ENCODE measurements at places on chromosomes 1 and 21.

- peak; percentile 84 for DNase-seq
Measured at GRCh38 chr1:116289193-116289592, 83.9 kb upstream of the ATP1A1 start.

GRCh38 chr1:55284856-55285255 lies 69.7 kb upstream of the USP24 start:
- peak; percentile 67 for DNase-seq

DNA sequence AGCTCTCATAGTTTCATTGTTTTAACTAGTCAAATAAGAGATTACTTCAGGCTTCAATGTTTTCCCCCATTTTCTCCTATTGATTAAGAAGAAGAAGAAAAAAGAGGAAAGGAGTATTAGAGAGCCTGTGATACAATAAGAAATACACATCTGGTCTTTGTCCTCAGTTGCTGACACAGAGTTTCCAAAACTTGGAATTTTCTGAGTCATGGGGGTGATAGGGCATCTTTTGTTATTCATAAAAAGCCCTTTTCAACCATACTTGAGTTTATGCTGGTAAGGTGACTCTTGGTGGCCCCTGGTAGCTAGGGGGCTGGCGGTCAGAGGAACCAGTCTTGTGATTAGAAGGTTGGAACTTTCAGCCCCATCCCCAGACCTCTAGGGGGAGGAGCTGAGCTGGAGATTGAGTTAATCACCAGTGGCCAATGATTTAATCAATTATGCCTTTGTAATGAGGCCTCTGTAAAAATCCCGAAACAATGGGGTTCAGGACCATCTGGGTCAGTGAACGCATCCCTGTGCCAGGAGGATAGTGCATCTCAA lies 28.9 kb upstream of the KLF18 start:
- peak; percentile 14 for DNase-seq

GRCh38 chr1:7868070-7868780 lies 15.4 kb upstream of the UTS2 start:
- DNase-seq, result no peak

- DNase-seq, result peak; percentile 99
Measured at GRCh38 chr1:172970186-172970585, 80.6 kb downstream of the TNFSF18 start.

DNA sequence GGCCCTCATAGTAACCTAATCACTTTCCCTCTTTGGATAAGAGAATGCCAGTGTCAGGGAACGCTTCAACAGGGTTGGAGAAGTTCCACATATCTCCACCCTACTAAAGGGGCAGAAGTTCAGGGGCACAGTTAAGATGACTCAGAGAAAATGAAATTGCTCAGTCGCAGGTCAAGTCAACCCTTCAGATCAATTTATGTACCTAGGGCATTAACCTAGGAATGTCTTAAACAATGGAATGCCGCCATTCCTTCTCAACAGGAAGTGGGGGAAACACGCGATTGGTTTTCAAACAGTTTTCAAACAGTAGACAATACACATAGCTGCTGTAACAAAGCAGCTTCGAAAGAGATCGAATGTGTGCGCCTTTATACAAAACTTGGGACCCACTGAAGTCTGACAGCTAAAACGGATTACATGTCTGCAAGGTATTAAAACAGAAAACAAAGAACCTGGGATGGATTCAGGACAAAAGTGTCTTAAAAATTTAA lies 897 bp downstream of the SLC25A24 start:
- DNase-seq, result peak; percentile 70

DNA sequence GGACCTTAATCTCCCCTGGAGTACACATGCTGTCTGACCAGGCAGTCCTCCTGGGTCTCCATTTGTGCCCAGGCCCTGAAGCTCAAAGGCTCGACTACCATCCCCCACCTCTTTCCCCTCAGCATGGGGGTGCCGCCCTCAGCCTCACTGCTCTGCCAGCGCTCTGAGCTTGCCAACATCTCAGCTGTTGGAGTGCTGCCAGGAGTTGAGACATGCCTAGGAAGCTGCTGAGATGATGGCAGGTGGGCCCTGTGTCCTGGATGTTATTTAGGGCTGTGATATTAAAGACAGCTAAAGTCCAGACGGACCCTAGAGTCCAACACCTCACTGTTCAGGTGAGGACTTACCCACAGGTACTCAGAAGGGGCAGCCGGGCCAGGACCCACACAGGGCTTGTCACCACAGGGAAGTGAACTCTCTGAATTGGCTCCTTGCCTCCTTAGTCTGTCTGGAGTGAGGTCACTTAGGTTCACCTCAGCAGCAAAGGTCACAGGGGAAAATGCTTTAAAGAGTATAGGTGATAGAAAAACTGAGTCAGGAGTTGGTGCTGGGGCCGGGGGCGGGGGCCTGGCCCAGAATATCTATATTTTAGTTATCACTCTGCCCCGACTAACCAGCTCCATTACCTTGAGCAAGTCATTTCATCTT lies 19.7 kb upstream of the KCNC4 start:
- DNase-seq, result no peak

GRCh38 chr1:94531664-94532063 lies 9.9 kb downstream of the F3 start:
- no peak for DNase-seq

DNA sequence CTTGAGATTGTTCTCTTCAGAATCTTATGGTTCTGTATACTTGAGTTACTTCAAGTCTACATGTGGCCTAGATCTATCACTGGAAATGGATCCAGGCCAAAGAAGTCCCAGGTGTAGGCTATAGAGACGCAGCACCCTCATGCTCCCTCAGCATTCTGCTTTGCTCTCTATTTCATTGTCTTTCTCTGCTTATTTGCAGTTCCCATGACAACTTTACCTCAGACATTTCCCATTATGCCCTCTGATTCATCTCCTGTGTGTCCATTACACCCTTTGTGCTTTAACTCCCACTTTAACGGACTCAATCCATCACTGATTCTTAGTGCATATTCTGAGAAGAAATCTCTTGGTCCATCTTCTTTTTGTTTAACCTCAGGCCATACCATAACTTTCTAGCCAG lies 236.9 kb upstream of the NRIP1 start:
- peak; percentile 24 for DNase-seq

DNA sequence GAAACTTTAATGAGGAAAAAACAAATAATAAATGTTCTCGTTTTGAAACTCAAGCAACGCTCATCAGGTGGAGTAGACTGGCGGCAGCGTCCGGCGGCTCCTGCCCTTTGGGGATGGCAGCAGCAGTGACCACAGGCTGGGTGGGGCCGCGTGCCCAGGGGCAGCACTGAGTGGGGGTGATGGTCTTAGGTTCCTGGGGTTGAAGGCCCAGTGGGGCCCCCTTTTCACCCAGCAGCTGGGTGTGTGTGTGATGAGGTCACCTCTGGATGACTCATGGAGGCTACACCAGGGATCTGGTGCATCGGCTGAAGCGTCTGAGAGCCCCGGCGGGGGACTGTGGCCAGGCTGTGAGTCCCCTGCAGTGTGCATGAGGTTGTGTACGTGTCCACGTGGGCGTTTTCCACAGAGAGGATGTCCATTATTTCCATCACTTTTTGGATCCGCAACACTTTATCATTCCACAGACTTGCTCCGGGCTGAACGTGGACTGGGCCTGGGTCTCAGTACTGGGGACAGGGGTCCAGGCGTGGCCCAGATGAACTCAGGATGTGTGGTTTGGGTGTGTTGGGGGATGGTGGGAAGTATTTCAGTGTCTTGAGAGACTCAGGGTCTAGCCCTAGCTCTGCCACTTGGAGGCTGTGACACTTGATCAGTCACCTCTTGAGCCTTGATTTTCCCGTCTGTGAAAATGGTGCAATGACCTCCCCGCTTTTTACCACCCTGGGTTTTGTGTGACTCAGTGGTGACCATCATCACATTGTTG lies 25.6 kb downstream of the LDLRAP1 start:
- DNase-seq, result peak; percentile 87

DNA sequence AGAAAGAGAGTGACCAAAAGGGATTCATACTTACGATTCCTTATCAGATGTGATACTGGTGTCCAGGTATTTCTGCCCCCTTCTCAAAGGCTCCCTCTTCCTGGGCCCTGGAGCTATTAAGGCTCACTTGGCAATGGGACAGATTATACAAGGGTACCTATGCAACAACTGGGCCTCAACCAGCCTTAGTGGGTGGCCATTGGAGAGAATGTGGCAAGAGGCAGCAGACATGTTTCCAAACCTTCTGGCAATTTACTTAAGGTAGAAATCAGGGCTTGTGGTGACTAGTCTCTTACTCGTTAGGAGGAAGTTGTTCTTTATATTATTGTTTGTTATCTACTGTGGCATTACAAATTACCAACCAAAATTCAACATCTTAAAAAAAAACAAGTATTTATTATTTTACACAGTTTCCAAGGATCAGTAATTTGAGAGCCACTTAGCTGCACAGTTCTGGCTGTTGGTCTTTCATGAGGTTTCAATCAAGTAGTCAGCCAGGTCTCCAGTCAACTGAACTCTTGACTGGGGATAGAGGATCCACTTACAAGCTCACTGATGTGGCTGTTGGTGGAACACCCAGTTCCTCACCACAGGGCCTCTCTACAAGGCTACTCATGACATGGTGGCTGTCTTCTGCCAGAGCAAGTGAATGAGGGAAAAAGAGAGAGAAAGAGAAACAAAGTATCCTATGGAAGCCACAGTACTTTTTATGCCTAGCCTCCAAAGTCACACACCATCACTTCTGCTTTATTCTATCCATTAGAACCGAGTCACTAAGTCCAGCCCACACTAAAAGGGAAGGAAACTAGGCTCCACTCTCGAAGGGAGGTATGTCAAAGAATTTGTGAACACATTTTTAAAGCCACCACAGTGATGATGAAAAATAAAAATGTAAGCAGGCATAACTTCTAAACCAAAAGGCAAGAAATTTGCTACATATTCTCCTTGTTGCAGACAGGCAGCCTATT lies 10.7 kb downstream of the ZNF648 start:
- DNase-seq, result no peak

- DNase-seq, result no peak
Measured at GRCh38 chr1:23548704-23549143, 10.6 kb downstream of the ID3 start.

- no peak for DNase-seq
Measured at GRCh38 chr1:22239378-22239777, 96.5 kb upstream of the WNT4 start.

- no peak for DNase-seq
Measured at GRCh38 chr1:215022741-215023141, 59.8 kb upstream of the KCNK2 start.

DNA sequence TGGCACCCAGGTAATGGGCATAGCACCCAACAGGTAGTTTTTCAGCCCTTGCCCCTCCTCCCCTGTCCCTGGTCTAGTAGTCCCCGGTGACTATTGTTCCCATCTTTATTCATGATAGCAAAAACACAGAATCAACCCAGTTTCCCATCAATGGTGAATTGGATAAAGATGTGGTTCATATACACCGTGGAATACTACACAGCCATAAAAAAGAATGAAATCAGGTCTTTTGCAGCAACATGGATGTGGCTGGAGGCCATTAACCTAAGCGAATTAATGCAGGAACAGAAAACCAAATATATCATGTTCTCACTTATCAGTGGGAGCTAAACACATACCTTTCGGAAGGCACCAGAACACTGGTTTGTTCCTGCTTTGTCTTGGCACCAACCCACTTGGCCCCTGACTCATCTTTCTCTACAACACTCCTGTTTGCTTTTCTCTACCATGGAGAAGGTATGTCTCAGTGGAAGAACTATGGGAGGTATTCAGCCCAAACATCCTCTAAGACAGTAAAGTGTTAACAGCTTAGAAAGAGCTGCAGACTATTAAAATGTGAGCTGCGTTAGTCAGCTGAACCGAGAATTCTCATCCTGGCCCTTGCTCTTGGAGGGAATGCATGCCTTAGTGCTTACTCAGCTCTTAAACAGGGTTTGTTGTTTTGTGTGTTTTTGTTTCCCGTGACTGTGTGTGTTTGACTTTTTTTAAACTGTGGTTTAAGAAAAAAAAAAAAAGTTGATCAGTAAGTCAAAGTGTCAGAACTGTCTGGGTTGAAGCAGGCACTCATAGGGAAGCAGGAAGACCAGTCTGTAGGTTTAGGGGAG lies 203.0 kb downstream of the TOMM20 start:
- peak; percentile 96 for DNase-seq

- no peak for DNase-seq
Measured at GRCh38 chr1:242242983-242243382, 244.1 kb upstream of the MAP1LC3C start.

DNA sequence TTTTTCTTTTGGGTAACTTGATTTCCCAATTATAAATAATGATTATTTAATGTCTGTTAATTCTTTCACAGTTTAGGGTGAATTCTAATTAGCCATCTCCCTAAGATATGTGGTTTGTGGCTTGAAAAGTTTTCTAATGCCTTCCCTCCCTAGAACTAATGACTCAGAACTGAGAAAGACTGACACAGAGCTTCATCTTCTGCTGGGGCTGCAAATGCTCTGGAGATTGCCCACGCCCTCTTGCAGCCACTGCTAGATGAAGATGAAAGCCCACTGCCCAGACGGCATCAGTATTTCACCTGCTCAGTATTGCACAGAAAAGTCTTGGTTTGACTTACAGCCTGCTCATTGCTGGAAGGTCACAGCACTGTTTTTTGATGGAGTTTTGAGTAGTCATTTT lies 101.5 kb downstream of the ST6GALNAC3 start:
- no peak for DNase-seq

DNA sequence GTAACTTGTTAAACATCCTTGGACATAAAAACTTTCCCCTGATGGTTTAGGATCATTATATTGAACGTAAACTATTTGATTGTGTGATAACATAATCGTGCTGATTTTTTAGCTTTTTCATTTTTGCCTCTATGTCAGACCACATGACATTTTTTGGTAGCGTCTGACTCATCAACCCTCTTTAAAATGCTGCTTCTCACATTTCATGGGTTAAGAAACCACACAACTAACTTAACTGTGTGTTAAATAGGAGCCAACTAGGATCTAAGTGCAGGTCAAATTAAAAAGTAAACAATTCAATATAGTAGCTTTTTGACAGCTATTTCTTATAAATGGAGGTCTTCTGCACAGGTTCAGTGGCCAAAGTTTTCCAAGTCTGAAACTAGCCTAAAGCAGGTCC lies 9.8 kb downstream of the BTG3 start:
- peak; percentile 68 for DNase-seq

DNA sequence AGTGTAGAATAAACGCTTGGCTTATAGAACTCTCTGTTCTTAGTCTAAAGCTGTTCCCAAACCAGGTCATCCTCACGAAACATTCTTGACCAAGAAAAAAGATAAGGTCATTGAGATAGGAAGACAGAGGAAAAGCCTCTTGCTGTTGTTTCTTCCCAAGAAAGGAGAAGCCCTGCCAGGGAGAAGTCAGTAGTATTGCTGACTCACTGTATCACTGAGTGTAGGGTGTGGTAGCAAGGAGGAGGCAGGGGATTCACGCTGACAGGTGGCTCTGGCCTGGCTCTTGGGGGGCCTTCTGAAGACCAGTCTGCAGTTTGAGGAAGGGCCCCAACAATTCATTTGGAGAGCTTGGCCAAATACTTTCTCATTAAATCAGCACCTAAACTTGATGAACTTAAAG lies 97.8 kb downstream of the CD247 start:
- DNase-seq, result peak; percentile 25

DNA sequence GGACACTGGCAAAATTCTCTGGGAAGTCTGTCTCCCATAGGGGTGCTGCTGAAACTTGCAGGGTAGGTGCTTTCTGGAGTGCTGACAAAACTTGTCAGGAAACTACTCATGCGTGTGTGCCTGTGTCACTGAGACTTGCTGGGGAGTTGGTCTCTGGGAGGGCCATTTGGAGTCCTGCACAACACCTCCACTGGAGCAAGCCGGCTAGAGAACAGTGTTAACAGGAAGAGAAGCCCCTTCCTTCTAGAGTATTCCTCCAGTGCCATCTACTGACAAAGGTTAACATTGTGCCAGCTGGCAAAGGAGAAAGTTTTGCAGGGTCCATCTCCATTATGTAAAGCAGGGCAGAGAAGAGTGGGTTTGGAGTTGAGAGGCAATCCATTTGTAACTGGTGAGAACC lies 30.0 kb downstream of the ZMYM4 start:
- DNase-seq, result peak; percentile 37

- no peak for DNase-seq
Measured at GRCh38 chr1:47223174-47223920, 8.7 kb downstream of the TAL1 start.

Measured in PC-3 (cell line).